EL (cell line): ENCODE measurements at places on chromosomes 6 and 20.

GRCh38 chr6:53879608-53880007, 84.8 kb downstream of the LRRC1 start:
- peak; percentile 15 for DNase-seq

GRCh38 chr6:46468403-46469010, 22.7 kb downstream of the RCAN2 start:
- no peak for DNase-seq

GRCh38 chr6:40477246-40478126, 109.7 kb downstream of the LRFN2 start:
- DNase-seq: no peak

DNA sequence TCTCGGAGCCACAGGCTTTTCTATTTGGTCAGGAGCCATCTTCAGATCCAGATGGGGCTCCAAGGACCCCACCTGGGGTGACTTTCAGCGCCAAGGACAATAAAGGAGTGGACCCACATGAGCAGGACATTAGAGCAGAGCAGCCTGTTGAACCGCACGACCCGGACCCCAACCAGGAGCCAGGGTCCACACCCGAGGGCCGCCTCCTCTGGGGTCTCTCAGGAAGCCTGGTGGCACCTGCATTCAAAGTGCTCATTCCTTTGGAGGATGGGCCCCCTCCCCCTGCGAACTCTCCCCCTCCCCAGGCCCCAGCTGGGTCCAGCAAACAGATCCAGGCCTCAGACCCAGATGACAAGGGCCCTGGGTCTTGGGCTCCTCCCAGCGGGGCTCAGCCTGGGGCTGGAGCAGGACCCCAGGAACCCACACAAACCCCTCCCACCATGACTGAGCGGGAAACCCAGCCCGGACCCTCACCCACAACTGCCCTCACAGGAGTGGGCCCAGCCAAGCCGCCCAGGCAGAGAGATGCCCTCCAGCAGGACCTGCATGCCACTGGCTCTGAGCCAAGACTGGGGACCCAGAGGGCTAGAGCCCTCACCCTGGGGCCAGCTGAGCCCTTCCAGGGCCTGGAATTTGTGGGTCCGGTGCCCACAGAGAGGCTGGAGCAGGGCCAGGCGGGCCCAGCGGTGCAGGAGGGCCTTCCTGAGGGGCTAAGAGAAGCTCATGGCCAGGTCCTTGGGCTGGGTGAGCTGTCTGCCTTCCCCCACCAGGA, 23.9 kb downstream of the RAB44 start:
- DNase-seq: no peak

- no peak for DNase-seq
These were observed 190.8 kb upstream of the LAMP5 start for GRCh38 chr20:9323622-9324021.

GRCh38 chr20:17273717-17274116, 46.9 kb downstream of the PCSK2 start:
- no peak for DNase-seq

GRCh38 chr6:91716361-91716760, 1129.5 kb upstream of the MAP3K7 start:
- no peak for DNase-seq

GRCh38 chr6:1607516-1608221, 2.0 kb upstream of the FOXC1 start:
- no peak for DNase-seq

DNA sequence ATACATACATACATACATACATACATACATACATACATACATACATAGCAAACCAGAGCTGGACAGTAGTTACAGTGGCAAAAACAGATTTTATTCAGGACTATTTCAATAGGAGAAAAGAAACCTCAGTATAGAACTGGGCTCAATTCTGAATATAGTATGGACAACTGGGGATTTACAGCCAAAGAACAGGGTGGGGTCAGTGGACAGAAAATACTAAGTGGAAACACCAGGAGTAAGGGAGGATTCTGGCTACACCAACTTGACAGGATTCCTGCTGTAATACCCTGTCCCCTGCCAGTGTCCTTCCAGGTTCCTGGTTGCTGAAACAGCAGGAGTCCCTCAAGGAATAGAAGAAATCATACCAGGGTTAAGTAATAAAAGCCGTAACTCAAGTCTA, 293.1 kb downstream of the SLC35F1 start:
- DNase-seq: no peak

DNA sequence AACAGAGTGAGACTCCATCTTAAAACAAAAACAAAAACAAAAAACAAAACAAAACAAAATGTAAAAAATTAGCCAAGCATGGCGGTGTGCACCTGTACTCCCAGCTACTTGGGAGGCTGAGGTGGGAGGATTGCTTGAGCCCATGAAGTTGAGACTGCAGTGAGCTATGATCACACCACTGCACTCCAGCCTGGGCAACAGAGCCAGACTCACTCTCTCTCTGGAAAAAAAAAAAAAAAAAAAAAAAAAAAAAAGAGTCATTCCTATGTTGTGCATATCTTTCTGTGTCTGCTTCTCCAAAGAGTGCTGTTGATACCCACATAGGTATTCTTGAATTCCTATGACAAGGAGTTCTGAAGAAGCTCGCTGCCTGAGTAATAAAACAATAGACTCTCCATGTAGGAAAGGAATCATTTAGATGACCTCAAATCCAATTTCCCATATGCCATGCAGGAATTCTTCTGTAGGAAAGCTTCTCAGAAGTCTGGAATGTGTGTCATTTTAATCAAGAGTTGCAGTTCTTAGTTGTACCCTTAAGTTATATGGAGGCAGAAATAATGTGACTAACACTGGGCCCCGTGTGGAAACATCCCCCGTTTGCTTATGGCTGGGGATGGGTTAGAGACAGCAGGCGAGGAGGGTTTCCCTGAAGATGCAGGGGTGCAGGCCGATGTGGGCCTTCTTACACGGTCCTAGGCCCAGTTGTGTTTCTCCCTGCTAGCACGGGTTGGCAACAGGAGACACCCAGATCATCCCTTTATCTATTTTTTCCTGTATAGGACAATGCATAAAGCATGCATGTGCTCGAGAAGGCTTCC, 79.4 kb downstream of the ZDHHC14 start:
- peak; percentile 36 for DNase-seq

GRCh38 chr6:14211562-14211942, 94.0 kb downstream of the CD83 start:
- DNase-seq: no peak

GRCh38 chr6:150975136-150975535, 109.6 kb downstream of the MTHFD1L start:
- no peak for DNase-seq

DNA sequence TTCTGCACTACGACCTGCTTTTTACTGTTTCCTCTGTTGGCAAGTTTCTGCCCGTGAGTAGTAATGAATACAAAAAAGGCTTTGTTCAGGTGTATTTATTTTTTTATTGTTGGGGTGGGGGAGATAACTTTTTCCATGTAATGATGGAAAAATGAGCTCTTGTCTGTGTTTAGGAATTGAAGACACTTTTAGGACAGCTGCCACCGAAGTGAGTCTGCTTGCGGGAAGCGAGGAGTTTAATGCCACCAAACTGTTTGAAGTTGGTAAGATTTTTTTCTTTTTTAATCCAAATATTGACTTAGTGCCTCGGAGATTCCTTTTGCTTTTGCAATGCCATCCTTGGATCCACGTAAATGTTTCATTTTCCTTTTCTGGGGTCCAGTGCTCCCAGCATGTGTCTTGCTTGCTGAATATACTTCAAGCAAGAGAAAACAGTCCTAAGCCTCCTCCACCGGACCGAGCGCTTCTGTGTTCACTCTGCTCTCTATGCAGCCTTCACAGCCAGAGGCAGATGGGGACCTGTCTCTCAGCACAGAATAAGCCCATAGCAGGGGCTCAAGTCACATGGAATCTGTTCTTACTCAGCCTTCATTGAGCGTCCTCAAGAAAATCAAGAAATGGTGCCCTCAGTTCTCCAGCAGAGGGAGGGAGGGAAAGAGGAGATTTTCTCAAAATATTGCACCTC, 71.3 kb downstream of the ISM1 start:
- no peak for DNase-seq

- DNase-seq: no peak
These were observed 151.2 kb downstream of the ELOVL4 start for GRCh38 chr6:79796197-79796596.

GRCh38 chr6:19067165-19067564, 680.0 kb downstream of the RNF144B start:
- DNase-seq: no peak

DNA sequence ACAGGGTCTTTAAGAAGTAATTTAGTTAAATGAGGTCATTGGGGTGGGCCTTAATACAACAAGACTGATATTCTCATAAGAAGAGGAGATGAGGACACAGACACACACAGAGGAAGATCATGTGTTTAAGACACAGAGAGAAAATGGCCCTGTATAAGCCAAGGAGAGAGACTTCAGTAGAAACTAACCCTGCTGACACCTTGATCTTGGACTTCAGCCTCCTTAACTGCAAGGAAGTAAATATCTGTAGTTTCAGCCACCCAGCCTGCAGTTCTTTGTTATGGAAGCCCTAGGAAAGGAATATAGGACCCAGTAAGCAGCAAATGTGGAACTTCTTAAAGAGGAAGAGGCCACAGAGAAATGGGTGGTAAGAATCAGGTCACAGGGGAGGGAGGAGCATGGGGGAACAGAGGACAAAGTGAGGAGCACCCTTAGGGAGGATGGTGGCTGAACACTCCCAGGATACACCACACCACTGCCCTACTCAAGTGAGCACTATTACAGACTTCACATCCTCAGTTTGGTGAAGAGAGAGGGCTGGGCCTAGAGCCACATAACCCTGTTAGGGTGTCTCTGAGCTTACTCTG, 762 bp downstream of the SIRPB1 start:
- no peak for DNase-seq

DNA sequence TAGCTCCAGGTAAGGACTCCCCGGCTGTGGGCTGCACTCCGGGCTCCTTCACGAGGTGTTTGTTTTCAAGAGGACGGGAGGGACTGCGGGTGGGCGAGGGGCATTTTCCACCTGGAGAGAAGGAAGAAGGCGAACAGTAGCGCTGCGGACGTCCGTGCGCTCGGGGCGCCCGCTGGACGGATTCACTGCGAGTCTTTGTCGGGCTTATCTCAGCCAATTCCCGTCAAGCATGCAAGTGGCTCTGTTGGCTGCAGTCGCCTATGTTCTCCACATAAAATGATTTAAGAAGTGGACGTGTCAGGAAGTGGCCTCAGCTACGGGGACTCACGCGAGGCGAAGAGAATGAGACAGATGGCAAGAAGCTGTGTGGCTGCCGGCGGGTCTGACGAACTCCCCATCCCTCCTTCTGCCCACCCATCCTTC, 332 bp downstream of the GRIK2 start:
- DNase-seq: peak; percentile 69

GRCh38 chr6:114312931-114313330, 29.9 kb downstream of the HS3ST5 start:
- DNase-seq: no peak

- DNase-seq: no peak
These were observed 6.7 kb downstream of the RGS19 start for GRCh38 chr20:64072498-64073063.

DNA sequence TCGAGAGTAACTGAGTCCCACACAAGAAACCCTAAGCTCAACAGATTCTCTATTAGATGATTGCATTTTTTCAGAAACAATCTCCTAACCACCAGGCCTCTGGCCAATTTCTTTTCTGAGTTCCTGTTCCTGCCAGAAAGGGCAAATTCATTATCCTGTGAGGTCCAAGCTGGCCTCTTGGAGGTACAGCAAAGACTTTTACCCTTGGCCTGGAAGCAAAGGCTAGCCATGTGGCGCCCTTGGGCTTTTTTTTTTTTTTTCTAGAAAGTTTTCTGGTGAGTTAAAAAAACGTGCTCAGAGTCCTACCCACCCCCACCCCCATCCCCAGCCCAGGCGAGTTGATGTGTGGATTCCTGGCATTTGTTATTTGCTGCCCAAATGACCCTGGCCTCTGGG, 59.0 kb upstream of the EEF1A1 start:
- peak; percentile 92 for DNase-seq

GRCh38 chr6:132973514-132973993, 159.2 kb downstream of the RPS12 start:
- DNase-seq: no peak

- DNase-seq: no peak
These were observed 10.9 kb downstream of the FYN start for GRCh38 chr6:111862314-111862713.

GRCh38 chr20:1657556-1658334, at the start of gene SIRPG:
Gene SIRPG (minus strand): TSS chr20:1657779. CDS start chr20:1657714, 65 bp downstream.
- no peak for DNase-seq

DNA sequence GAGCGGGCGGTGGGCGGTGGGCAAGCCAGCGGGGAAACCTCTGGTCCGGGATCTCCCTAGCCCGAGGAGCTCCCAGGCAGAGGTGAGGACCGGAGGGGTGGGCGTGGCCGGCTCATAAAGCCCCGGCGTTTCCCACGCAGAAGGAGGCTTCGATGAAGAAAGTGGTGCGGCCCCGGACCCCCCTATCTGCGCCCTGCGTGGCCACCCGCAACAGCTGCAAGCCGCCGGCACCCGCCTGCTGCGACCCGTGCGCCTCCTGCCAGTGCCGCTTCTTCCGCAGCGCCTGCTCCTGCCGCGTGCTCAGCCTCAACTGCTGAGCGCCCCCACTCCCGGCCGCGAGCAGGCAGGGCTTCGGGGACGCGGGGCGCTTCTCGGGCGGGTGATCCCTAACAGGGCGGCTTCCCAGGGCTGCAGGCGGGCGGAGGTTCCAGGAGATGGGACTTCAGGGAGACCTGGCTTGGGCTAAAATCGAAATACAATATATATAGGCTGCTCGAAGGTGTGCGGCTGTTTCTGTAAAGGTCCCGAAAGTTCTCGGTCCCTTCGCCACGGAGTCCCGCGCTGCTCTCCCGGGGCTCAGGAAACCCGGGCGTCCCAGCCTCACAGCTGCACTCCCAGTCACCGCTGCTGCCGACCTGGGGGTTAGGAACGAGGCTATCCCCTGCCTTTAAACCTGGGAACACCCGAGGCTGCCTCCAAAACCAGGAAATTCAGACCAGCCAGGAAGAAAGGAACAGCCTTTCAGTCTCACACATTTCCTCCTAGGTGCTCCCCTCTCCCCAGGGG, 27.8 kb downstream of the ASIP start:
- DNase-seq: peak; percentile 24

GRCh38 chr6:94636780-94637385, 940.5 kb upstream of the MANEA start:
- no peak for DNase-seq

- no peak for DNase-seq
These were observed 25.7 kb upstream of the KLHL31 start for GRCh38 chr6:53691252-53691651.

GRCh38 chr6:52590152-52590891, 13.5 kb upstream of the TRAM2 start:
- DNase-seq: peak; percentile 90

DNA sequence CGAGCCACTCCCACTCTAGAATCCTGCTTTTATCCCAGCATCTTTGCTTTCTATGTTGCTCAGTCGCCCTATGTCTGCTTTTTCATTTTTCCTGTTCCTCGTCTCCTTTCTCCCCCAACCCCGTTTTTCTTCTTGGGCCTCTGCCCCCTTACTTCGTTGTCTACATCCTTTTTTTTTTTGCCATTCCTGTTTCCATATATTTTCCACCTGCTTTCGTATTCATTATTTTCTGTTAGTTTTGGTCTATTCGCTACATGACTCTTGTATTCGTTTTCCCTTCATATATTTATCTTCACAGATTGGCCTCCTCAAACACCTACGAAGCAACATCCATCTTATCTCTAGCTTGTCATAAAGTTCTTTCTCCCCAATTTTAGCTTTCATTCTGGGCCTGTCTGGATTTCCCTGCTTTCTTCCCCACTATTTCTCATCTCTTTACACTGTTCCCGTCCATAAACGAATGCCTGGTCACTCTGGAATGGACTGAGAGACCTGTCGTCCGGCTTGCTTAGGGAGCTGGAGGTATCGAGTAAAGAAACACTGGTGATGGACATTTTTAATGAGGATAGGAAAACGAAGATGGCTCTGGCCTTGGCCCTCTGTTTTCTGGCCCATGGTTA, 915 bp downstream of the PRRC2A start:
- DNase-seq: no peak

- no peak for DNase-seq
These were observed 40.3 kb downstream of the GPX5 start for GRCh38 chr6:28565823-28566526.
